ENCODE measurements at places on chromosomes 1 and 21. TPM values are rescaled to one million over a fixed set of nuclear protein-coding genes. Genes with fewer than 3 reads are reported as not detected.

- H3K4me1 ChIP-seq, result no peaks in the 10 kb centered on the region
- H3K36me3 ChIP-seq, result no peaks in the 10 kb centered on the region
These were observed 24.4 kb upstream of the FGGY start for GRCh38 chr1:59272507-59272906.

- no peak overlapping the region for H3K27ac ChIP-seq
- H3K4me1 ChIP-seq, result no peaks in the 10 kb centered on the region
These were observed 46.5 kb downstream of the KCNJ15 start for GRCh38 chr21:38303300-38303699.

- H3K36me3 ChIP-seq, result no peaks in the 10 kb centered on the region
- 0 out of 2 replicates have a peak, but pooled peaks cover 7% of the 10 kb centered on the region for H3K4me1 ChIP-seq
- H3K27ac ChIP-seq, result no peak overlapping the region
- no peak for DNase-seq
These were observed 29.5 kb upstream of the ACOT11 start for GRCh38 chr1:54518489-54518888.

DNA sequence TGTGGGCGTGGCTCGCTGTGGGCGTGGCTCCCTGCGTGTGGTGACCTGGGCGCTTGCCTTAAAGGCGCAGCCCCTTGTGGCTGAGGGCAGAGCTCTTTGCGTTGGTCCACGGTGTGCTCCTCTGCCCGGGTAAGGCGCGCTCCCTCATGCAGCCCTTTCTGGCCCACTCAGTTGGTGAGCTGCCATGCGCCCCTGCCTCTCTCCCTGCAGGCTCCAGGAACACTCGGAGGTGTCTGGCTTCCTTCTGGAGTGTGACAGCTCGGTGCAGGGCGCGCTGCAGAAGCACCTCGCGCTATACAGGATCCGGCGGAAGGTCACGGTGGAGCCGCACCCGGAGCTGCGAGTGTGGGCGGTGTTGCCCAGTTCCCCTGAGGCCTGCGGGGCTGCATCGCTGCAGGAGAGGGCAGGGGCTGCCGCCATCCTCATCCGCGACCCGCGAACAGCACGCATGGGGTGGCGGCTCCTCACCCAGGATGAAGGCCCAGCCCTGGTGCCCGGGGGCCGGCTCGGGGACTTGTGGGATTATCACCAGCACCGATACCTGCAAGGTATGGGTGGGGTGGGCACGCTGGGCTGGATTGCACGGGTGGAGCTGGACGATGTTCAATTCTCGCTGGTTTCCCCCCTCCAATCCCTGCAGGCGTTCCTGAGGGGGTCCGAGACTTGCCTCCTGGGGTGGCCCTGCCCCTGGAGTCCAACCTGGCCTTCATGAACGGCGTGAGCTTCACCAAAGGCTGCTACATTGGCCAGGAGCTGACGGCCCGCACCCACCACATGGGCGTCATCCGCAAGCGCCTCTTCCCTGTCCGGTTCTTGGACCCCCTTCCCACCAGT lies 9.1 kb downstream of the IBA57 start:
- no peaks in the 10 kb centered on the region for H3K27me3 ChIP-seq
- H3K4me1 ChIP-seq, result no peaks in the 10 kb centered on the region
- H3K4me3 ChIP-seq, result no peak overlapping the region
- H3K36me3 ChIP-seq, result no peaks in the 10 kb centered on the region

DNA sequence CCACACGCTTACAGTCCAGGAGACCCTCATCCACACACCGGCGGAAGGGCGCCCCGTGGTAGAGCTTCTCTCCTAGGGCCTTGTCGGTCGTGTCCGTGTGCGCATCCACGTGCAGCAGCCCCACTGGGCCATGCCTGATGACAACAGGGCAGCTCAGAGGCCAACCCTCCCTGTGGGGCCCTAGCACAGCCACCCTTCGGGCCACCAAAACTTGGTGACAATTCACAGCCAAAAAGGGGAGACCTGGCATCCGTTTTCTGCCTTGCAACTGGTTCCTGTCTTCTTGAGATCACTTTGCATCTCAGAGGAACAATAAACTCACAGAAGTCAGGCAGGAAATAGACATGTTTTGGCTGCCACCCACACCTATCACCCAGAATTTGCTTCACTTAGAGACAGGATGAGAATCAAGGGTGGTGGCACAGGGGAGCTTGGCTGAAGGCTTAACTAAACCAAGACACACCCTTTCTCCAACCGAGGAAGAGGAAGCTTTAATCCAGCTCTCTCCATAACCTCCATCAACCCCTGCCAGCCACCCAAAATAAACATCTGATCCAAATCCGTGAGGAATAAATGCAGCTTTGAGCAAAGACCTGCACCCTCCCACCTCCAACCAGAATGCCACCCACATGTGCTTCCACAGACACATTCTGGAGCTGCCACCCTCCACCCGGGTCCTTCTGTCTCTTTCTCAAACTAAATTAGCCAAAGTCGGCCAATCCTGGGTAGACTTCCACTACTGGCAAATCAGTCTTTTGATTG lies 5.7 kb downstream of the AGMAT start:
- H3K27ac ChIP-seq, result no peak overlapping the region
- no peak overlapping the region for H3K4me3 ChIP-seq
- peaks cover 34% of the 10 kb centered on the region for H3K4me1 ChIP-seq
- no peaks in the 10 kb centered on the region for H3K27me3 ChIP-seq

The C1QB gene
- total RNA-seq, result not detected

The ZNF683 gene
- total RNA-seq, result not detected

- no peaks in the 10 kb centered on the region for H3K27me3 ChIP-seq
- H3K36me3 ChIP-seq, result peaks cover 47% of the 10 kb centered on the region
- no peak overlapping the region for H3K4me3 ChIP-seq
- no peak for DNase-seq
- H3K4me1 ChIP-seq, result peaks cover 31% of the 10 kb centered on the region
These were observed 5.8 kb upstream of the SPATC1L start for GRCh38 chr21:46189959-46190490.

All from HepG2 (cell line).